Coronary artery (tissue), 2 donors: ENCODE measurements at places on chromosomes 13 and 19.

DNA sequence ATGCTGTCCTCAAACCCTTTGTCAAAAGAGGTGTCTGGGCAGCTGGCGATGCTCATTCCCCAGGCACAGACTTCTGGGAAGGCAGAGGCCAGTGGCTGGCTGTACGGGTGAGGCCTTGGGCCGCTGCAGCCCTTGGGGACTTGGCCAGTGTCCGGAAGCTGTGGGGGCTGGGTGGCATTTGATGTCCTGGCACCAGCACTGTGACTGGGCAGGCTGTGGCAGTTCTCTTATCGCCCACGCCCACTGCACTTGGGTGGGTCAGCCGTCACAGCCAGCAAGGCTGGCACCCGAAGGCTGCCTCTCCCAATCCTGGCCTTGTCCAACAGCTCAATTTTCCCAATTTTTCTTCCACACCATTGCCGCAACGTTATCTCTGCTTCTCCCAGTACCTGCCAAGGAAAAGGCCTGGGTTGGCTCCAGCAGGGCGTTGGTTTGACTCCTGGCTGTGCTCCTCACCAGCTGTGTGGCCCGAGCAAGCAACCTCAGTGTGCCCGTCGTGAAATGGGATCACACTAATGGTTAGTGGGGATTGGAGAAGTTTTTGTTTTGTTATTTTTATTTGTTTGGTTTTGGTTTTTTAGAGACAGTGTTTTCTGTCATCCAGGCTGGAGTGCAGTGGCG is 12.7 kb upstream of the SLC44A2 start:
- peak; percentile 92 for DNase-seq

DNA sequence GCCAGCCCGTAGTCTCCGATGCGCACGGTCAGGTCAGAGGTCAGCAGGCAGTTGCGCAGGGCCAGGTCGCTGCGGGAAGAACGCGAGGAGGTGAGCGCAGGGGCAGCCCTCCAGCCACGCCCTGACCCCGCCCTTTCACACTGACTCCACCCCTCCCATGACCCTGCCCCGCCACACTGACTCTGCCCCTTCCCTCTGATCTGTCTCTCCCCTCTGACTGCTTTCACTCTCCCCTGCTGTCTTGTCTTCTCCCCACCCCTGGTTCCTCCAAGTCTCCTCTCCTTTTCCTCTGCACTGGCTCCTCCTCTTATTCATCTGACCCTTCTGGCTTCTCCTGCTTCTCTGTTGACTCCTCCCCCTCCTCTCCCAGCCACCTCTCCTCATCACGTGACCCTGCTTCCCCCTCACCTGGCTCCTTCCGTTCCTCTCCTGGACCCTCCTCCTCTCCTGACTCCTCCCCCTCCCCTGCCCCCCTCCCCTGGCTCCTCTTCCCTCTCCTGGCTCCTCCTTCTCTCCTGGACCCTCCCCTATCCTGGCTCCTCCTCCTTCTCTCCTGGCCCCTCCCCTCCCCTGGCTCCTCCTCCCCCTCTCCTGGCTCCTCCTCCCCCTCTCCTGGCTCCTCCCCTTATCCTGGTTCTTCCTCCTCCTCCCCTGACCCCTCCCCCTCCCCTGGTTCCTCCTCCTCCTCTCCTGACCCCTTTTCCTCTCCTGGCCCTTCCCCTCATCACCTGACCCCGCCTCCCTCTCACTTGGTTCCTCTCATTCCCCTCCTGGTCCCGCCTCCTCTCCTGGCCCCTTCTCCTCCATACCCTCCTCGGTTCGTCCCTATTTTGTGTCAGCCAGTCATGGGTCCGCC is 9.9 kb downstream of the LMTK3 start:
- DNase-seq, result peak; percentile 74

DNA sequence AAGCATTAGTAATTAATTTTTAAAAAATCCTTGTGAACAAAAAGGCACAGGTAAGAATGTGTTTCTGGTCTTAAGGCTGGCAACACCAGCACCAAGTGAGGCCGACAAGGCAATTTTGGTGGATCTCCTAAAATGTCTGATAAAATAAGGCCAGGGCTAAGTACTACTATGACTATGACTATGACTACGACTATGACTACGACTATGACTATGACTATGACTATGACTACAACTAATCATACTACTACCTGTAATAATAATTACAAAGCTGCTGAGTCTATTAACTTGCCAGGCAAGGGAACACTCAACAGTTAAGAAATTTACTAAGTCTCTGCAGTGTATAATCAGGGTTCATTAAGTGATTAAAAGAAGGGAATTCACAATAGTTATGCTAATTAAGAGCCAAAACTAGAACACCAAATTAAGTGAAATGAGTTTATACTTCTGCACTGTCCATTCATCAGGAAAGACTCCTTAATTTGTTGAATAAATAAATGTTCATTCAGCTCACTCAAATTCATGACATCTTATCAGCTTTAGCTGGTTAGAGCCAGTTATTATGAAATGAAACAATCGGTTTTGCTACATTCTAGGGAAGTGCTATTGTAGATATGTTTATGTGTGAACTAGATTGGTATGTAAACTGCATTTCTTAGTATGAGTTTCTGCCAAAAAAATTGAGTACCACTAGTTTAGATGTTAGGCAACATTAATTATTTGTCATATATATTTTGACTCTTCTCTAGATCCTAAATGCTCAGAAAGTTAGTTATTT is 1626.2 kb upstream of the PCDH20 start:
- DNase-seq, result no peak

DNA sequence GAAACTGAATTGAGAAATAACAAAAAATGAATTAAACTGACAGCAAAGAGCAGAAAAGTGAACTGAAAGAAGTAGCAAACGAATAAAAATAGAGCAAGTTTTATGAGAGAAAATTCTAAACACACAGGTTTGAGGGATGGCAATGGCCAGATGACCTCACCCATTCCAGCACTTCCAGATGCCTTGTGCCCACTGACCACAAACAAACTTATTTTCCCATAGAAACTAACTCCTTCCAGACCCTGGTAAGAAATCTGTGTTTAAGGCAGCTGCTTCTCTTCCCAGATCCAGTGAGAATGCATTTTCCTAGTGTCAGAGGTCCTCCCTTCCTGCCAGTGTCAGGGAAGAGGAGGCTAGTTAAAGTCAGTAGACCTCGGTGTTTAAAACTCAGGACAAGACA is 51.7 kb downstream of the RXFP2 start:
- DNase-seq, result no peak

DNA sequence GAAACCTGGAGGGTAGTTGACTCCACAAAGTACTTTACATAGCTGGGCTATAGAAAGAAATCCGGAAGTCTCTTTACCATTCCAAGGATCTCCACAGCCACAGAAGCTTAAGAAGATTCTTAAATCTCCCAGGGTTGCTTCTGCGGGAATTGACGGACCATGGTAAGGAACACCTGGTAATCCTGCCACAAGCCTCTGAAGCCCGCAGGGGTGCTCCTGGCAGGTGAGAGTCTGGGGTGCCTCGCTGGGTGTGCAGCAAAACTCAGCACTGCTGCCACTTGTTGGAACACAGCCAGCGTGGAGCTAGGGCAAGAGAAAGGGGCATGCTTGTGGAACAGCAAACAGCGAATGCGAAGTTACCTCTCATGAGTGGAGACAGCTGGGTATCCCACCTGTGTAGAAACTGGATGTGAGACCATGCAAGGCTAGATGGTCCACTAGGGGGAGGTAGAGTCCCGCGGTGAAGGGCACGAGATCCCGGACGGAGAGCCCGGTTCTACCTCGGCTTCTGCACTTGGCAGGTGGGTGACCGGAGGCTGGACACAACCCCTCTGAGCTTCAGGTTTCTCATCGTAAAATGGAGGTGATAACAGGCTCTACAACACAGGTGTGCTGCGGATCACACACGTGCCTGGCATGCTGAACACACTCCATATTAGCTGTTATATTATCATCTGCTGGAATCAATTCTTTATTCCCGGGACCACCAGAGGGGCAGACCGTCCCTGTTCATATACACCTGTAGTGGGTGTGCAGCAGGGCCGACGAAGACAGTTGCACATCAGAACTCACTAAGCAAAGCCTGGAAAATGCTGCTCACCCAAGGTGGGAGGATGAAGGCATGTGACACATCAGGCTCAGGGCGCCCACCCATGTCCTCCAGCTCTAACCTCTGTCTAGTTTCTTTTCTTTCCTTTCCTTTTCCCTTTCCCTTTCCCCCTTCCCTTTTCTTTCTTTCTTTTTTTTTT is 24.1 kb upstream of the UBAC2 start:
- no peak for DNase-seq
